Smooth muscle cell of the brain vasculature (primary cell): ENCODE measurements at places on chromosomes 1 and 21.

DNA sequence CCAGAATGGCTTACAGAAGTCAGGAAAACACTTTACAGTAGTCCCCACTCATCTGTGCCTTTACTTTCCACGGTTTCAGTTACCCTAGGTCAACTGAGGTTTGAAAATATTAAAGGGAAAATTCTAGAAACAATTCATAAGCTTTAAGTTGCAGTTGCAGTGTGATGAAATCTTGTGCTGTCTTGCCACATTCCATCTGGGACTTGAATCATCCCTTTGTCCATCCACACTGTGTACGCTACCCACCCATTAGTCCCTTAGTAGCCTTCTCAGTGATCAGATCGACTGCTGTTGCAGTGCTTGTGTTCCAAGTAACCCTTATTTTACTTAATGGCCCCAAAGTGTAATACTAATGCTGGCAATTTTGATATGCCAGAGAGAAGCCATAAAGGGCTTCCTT, 30.5 kb downstream of the ZCCHC17 start:
- no peak for DNase-seq

DNA sequence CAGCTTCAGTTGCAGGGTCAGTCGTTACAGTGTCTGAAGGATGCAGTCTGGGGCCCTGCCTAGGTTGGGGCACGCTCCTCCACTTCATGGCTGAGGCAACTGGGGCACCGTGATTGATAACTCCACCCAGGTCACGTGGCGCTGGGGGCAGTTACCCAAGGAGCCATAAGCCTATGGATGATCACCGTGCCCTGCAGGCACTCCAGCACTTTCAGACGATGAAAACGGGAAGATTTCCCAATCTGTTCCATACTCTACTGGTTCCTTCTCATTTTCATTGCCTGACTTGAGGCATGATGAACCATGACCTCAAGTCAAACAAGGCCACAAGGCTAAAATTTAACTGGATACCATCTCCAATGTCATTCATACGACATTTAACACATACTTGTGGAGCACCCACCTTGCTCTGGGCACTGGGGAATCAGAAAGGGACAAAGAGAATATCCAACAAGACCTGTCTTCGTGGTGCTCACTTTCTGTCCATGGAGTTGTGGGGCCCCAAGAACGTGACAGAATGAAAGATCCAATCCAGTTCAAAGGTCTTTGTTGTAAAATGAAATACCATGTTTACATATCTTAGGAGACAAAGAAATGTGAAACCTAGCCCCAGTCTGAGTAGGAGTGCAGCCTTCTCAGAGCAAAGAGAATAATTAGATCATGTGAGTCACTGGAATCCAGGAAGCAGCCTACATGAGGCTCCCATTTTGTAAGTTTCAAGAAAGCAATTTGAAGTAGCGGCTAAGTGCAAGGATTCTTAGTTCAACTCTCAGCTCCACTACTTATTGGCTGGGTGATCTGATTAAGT, 39.4 kb upstream of the SPOCD1 start:
- no peak for DNase-seq

DNA sequence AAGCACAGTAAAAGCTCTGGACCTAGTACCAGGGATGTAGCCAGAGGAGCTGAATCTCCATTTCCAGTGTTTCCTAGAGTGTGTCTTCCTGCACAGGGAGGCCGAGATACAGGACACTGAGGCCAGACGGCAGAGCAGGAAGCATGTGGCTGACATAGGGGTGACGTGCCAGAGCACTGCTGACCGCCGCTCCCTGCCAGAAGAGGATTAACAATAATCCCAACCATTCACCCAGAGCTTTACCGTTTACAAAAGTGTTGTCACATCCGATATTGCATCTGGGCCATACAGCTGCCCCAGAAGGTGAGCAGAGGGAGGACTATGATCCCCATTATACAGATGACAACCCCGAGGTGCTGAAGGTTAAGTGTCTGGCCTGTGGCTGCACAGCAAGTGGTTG, 5.8 kb upstream of the CLDN19 start:
- DNase-seq: no peak

GRCh38 chr1:211605034-211605433, 26.1 kb upstream of the SLC30A1 start:
- DNase-seq: no peak

- DNase-seq: no peak
These were observed 121.5 kb downstream of the CAMTA1 start for GRCh38 chr1:6906783-6907182.

GRCh38 chr1:215772151-215772550, 205.0 kb downstream of the KCTD3 start:
- DNase-seq: no peak

DNA sequence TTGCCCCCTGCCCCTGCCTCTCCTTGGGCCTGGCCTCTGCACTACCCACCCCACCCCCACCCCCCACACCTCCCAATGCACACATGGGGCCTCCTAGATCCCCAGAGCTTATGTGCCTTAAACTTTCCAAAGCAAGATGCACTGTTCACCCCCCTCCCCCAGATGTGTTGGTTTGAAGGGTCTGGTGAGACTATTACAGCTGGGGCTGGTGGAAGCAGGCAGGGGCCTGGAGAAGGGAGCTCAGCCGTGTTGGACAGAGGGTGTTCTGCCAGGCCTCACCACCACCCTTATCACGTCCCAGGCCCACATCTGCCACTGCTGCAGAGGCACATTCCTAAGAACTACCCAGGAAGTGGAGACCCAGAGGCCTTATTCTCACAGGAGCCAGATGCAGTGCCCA, 18.3 kb upstream of the RSPO1 start:
- DNase-seq: no peak

DNA sequence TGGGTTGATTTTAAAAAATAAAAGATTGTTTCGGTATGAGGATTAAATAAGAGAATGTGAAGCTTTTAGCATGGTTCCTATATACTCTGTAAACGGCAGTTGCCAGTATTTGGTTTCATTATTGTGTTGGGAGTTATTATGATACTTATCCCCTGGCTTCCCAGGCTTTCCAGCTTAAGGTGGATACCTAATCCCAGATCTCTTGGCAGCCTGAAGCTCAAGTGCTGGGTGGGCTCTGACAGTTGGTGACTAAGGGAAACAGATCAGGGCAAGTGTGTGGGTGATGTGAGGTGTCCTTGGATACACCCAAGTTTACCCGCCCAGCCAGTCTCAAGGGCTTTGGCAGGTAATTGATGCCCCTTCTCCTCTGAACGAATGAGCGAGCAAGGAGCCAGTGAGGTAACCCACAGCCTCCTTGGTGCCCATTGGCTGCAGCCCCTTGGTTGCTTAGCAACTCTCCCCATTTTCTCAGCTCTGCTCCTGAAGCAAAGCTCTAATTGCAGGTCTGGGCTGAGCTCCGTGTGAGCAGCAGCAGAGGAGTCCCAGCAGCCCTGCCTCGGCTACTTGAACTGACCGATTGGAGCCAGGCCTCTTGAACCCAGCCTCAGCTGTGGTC, 6.1 kb downstream of the IPO13 start:
- DNase-seq: no peak

DNA sequence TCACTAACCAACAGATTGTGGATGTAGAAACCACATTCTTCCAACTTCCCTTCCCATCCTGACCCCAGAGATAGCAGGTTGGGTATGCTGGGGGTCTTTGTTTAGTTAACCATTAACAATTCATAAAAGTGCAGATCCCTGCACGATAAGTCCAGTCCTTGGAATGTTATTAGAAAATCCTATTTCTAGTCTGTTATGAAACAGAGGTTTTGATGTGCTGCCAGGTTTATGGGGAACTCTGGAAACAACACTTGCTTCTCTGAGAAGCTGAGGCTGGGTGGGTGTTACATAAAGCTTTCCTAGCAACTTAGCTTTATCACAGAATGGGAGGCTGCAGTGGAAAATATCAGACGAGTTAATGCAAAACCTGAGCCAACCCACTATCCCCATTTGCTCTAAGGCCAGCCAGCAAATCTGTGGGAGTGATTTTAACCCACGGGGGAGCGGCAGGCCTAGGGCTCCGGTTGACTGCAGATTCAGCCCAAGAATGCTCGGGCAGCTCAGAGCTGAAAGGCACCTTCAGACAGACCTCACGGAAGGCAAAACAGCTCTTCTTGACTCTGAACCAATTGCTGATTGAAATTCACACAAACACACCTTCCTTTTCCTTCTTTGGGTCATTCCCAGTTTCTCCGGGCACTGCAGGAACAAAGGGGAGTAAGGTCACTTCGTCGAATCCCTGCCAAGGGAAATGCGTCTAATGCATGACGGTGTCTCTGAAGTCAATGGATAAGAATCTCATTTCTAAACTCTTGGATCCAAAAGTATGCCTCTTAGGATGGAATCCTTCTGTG, 111.7 kb upstream of the IRF2BP2 start:
- peak; percentile 51 for DNase-seq

DNA sequence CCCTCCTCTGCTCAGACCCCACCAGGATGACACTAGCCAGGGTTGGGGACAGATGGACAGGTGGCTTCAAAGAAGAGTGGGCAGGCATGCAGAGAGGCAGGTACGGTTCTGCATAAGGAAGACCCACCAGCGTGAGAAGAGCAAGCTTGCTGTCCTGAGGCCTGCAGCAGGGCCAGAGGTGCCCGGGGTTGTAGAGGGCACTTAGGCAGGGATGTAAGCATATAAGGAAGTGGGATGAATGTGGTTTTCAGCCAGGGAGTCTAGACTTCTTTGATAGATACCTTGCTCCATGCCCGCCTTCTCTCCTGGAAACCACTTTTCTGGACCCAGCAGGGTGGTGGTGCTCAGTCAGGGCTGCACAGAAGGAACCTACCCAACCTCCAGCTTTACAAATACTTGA, 1.4 kb downstream of the TTC39A start:
- DNase-seq: no peak

DNA sequence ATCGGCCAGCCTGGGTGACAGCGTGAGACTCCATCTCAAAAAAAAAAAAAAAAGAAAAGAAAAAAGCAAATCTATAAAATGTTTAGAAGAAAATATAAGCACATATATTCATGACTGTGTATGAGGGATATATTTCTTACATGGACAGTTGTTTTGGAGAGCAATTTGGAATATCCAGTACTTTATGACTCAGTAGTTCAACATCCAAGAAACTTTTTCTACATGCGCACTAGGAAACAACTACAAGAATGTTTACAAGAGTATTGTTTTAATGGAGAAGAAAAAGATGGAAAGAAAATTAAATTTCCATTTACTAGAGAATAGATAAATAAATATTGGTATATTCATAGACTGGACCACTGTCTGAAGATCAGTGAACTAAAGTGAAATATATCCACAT, 77.5 kb downstream of the MAST2 start:
- DNase-seq: no peak

- DNase-seq: no peak
These were observed 21.7 kb upstream of the TUT4 start for GRCh38 chr1:52574594-52574993.

DNA sequence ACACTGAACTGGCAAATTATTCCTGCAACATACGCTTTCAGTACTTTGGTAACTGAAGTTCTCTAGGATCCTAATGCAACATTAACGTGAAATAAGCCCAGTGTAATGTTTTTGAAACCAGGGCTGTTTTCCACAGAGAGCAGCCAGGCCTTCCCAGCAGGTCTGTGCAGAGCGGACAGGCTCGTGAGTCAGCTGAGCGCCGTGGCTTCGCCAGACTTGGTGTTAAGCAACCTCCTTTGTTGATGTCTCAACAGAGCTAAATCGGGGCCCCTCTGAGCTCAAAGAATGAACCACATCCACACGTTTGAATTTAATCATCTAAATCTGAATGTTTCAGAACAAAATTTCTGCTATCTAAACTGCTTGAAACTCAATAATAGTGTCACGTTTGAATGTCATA, 181.8 kb upstream of the FMN2 start:
- peak; percentile 33 for DNase-seq

- no peak for DNase-seq
These were observed 127.1 kb upstream of the PKN2 start for GRCh38 chr1:88557014-88557413.

GRCh38 chr1:204891860-204892259, 21.2 kb downstream of the NFASC start:
- DNase-seq: no peak

- no peak for DNase-seq
These were observed 23.5 kb downstream of the SOD1 start for GRCh38 chr21:31683029-31683428.

DNA sequence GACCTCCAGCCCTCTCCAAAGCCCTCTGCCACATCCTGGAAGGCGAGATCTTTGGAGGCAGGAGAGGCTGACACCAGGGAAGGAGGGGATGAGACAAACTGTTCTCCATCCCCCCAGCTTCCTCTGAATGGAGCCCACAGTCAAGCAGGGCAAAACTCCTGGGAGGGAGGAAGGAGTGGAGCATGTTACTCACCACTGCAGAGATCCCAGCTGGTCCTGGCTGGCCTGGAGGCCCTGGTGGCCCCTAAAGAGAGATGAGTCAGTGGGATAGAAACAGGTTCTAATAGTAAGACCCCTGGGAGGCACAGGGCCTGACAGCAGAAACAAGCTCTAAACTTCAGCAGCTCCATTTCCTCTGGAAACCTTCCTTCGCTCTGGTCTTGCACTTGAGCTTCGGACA, 14.0 kb upstream of the PEF1 start:
- DNase-seq: no peak

DNA sequence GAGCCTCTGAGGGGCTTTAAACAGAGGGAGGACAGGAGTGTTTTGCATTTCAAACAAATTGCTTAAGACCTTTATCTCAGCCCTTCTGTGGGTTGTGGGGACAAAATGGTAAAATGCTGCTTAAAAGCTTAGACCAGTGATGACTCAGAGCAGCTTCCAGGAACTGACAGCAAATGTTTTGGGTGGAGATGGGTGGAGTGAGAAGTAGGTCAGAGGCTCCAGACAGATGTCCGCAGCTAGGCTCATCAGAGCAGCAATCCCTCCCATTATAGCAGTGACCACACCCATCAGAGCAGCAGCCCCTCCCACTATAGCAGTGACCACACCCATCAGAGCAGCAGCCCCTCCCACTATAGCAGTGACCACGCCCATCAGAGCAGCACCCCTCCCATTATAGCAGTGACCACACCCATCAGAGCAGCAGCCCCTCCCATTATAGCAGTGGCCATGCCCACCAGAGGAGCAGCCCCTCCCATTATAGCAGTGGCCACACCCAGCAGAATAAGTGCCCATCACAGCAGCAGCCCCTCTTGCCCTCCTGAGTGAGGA, 532.2 kb downstream of the MATN1 start:
- no peak for DNase-seq

- no peak for DNase-seq
These were observed 71.7 kb downstream of the TOMM20 start for GRCh38 chr1:235056937-235057336.

GRCh38 chr1:202892501-202892900, 3.6 kb upstream of the RABIF start:
- no peak for DNase-seq

- no peak for DNase-seq
These were observed 15.3 kb upstream of the PADI1 start for GRCh38 chr1:17189632-17189990.

DNA sequence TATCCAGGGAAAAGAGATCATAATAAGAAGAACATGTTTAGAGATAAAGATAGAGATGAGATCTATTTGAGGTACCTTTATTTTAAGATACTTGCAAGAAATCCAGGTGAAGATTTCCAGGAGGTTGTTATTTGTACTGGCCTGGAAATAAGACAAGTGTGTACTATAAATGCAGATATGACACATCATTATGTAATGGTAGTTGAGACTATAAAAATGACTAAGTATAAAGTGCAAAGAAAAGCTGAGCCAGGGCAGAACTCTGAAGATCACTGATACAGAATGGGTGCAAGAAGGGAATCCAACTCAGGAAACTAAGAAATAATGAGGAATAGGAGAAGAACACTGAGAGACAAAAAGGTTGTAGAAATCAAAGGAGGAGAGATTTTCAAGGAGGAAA, 378.2 kb upstream of the PBX1 start:
- DNase-seq: no peak

- no peak for DNase-seq
These were observed 1044.9 kb downstream of the BRINP3 start for GRCh38 chr1:189432753-189433152.
